ENCODE measurements at places on chromosomes 5 and 9.

- H3K27ac ChIP-seq = no peak overlapping the region
These were observed 16.4 kb downstream of the MAN2A1 start for GRCh38 chr5:109706095-109706494.

DNA sequence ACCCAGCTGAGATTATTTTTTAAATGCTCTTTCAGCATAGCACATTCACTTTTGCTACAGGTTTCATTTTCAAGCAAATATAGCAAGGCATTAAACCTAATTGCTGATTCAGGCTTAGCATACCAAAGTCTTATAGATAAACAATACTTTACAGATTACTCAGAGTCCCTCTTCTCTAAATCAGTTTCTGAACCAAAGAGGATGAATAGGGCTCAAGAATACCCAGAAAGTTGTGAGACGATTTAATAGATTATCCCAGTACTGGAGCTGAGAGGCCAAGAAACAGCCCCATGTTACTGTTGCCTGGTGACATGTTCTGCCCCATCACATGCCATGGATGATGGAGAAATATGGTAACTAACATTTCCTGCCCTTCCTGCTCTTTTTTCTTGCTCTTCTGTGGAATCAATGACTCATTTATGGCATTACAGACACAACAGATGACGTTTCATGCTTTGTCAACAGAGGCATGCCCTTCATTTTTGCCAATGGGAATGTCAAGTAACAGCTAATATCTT, 18.1 kb upstream of the SSBP2 start:
- no peak for DNase-seq
- H3K27ac ChIP-seq = no peak overlapping the region
- H3K4me3 ChIP-seq = no peak overlapping the region
- no peaks in the 10 kb centered on the region for H3K4me1 ChIP-seq

DNA sequence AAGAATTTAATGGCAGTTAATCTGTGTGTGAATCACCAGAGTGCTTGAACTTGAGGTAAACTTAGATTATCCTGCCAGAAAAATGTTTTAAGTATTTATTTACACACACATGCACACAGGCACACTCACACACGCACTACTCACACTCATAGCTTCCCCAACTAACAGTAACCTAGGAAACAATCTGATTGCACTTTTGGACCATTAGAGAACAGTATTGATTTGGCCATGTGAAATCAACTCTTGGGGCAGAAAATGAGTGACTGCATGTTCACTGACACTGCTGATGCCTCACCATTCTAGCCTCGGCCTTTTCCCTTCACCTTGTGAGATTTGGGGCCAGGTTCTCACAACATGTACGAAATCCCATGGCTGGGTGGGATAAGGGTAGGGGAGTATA, 64.1 kb downstream of the SLC1A3 start:
- no peak for DNase-seq
- no peak overlapping the region for H3K4me3 ChIP-seq
- H3K36me3 ChIP-seq = no peaks in the 10 kb centered on the region
- no peak overlapping the region for H3K27ac ChIP-seq
- H3K27me3 ChIP-seq = no peaks in the 10 kb centered on the region

DNA sequence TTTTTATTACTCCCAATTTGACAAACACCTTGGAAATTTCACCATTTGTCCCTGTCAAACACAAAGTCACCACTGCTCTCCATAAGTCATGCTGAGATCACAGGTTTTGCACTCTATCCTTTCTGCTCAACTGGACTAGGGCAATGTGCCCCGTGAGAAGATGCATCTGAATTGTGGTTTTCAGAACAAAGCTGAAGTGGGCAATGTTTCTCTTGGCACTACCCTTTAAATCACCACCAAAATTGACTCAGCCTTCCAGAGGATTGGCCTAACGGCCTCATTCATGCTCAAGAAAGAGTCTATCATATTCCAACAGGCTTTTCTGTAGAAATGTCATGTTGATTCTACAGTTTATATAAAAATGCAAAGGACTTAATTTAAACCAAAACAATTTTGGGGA, 81.0 kb upstream of the TRIO start:
- no peak overlapping the region for H3K4me3 ChIP-seq
- H3K36me3 ChIP-seq = no peaks in the 10 kb centered on the region
- no peaks in the 10 kb centered on the region for H3K4me1 ChIP-seq
- H3K27ac ChIP-seq = no peak overlapping the region
- peaks cover 7% of the 10 kb centered on the region for H3K27me3 ChIP-seq

GRCh38 chr5:135053278-135053677, 19.2 kb upstream of the PITX1 start:
- H3K4me1 ChIP-seq = no peaks in the 10 kb centered on the region
- DNase-seq = peak; percentile 17
- H3K27me3 ChIP-seq = peaks cover 58% of the 10 kb centered on the region
- H3K36me3 ChIP-seq = no peaks in the 10 kb centered on the region
- H3K4me3 ChIP-seq = no peak overlapping the region
